Activated CD4-positive, CD25-positive, alpha-beta regulatory T cell treated with anti-CD3 and anti-CD28 coated beads, Interleukin-2, amount 50 U/mL, for 16 hours (primary cell): ENCODE measurements at places on chromosomes 4 and X.

DNA sequence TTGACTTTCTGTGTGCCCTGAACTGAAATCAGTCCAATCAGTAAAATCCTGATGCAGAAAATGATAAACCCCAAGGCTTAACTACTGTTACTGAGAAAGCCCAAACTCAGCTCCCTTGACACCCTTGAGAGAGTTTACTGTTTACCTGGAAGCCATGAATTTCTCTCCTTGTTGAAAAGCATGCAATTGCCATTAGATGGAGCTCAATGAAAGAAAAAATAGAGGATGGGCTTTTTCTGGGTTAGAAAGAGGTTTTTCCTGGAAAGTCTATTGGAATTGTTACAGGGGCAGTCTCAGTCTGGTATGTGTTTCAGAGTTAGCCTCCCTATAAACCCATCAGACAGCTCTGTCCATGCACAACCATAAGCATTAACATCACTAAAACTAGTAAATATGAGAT lies 66.4 kb upstream of the C4orf54 start:
- no peak for DNase-seq

DNA sequence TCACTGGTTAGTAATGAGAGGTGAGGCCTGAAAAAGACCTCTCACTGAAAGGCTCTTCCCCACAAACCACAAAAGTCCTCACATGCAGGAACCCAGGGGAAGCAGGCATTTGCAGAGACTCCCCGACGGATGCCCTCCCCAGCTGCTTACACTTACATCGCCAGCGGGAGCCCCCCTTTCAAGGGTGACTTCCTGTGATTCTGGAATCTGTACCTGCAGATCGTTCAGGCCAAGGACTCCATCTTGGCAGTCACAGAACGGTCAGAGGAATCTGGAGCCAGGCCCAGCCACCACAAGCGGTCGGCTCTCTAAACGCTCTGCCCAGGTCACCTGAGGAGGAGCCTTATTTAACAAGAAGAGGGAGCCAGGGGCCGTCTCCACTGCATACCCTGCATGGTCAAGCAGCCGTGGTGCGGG lies 71.3 kb upstream of the STS start:
- DNase-seq, result no peak

- DNase-seq, result no peak
These were observed 177.4 kb upstream of the LEF1 start for GRCh38 chr4:108345862-108346817.

GRCh38 chr4:16448241-16448840 lies 222.1 kb upstream of the TAPT1 start:
- DNase-seq, result no peak

DNA sequence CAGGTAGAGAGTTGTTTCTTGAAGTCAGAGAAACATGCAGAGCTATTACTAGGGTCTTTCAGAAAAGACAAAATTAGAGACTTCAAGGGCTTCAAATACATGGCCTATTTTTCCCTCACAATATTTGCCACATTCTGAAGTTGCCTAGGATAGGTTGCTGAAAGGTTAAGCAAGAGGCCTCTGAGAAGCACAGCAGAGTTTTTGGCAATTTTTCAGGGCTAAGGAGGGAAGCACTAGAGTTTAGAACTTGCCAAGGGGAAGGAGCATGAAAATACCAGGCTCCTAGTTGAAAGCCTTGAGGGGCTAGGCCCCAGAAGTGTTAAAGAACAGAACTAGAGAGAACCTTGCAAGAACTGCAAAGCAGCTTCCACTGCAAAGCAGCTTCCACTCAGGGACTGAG lies 86.4 kb downstream of the ANAPC10 start:
- DNase-seq, result no peak

GRCh38 chrX:110442635-110443034 lies 84.0 kb downstream of the RTL9 start:
- no peak for DNase-seq

GRCh38 chrX:130162094-130162735 lies 3.4 kb downstream of the AIFM1 start:
- DNase-seq, result no peak

DNA sequence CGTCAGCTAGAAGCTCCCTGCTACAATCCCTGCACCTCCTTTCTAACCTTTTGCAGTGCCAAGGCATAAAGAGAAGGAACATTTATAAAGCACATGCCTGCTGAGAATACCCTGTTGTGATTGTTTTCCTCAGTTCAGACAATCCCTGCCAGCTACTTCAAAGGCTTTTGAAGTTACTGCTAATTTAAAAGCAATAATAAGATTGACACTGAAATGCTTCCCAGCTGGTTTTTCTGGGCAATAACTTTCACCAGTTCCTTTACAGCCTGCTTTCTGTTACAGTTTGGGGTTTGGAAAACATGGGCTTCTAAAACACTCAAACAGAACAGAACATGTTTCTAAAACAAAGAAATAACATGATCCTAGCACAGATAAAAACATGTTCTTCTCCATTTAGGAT lies 232.3 kb upstream of the CPEB2 start:
- DNase-seq, result no peak

- DNase-seq, result no peak
These were observed 29.1 kb upstream of the PGM2 start for GRCh38 chr4:37797374-37797773.

- no peak for DNase-seq
These were observed 17.7 kb downstream of the GUCY2F start for GRCh38 chrX:109464231-109464630.

DNA sequence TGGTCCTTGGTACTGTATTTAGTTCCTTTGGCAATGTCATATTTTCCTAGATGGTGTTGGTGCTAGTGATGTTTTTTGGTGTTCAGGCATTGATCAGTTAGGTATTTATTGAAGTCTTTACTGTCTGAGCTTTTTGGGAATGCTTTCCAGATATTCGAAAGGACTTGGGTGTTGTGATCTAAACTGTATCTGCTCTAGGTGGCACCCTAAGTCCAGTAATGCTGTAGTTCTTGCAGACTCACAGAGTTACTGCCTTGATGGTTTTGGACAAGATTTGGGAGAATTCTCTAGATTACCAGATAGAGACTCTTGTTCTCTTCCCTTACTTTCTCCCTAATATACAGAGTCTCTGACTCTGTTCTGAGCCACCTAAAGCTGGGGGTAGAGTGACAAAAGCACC lies 513.6 kb upstream of the PITX2 start:
- no peak for DNase-seq

DNA sequence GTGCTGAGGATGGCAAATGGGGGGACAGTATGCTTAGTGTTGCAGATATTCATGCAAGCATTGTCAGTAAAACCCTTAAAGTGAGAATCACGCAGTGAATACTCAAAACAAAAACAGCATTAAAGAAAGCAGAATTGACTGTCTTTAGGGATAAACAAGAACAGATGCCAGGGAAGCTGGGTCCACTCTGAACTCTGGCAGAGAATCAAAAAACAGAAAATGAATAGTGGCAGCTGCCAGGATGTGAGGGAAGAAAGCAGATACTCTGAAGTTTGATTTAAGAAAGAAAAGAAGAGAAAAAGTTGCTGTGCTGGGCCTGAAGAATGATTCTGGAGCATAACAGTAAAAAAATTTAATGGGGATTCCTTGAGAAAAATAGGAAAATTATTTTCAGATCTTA lies 131.5 kb downstream of the GABRA2 start:
- no peak for DNase-seq

DNA sequence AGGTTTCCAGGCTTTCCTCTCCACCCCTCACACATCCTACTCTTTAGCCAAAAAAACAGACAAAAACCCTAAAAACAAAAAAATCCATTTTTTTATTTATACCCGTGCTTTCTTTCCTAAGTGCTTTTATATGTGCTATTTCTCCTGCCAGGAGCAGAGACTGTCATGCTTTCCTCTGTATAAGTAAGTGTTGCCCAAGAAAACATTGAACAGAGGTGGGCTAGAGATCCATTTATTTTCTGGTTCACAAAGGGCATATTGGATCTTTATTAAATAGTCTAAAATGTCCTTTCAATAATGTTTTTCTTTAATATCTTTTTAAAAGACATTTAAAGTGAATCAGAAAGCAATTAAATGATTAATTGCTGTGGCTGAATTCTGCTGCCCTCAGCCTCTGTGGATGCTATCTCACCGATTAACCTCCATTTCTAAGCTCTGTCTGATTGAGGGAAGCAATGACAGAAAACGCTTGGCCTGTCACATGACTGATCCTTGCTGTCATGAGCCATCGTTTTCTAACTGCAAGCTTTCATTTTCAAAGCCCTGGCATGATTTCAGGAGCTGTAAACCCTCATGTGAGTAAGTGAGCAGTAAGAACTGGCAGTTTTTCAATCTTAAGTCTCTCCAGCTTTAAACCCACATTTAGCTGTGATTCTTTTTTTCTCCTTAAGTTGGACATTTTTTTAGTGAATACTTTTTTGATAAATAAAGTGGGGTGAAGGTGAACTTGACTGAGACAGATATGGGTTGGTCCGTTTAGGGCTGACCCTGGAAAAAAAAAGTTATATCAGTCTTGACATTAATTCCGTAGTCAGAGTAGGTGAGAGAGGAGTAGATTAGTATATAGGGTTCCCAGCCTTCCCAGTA lies 180.7 kb upstream of the PGRMC2 start:
- no peak for DNase-seq

- no peak for DNase-seq
These were observed 102.0 kb downstream of the RTL5 start for GRCh38 chrX:72029483-72030411.

DNA sequence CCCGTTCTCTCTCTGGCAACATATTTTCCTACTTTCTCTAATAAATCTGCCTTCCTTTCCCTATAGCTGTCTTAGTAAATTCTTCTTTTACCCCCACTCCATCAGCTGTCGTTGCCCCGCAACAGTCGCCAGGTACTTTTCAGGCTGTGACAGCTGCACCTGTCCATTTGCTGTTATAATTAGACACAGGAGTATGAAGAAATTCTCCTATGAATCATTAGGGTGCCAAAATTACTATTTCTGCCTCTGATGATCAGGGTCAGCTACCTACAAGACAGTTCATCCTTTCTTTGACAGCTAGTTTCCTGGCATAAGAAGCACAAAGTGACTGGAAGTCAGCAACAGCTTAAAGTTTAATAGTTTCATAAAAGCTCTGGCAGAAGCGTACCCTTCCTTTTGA lies 19.5 kb upstream of the GALNTL6 start:
- DNase-seq, result no peak

GRCh38 chr4:126591583-126591982 lies 1041.2 kb upstream of the INTU start:
- DNase-seq, result no peak

DNA sequence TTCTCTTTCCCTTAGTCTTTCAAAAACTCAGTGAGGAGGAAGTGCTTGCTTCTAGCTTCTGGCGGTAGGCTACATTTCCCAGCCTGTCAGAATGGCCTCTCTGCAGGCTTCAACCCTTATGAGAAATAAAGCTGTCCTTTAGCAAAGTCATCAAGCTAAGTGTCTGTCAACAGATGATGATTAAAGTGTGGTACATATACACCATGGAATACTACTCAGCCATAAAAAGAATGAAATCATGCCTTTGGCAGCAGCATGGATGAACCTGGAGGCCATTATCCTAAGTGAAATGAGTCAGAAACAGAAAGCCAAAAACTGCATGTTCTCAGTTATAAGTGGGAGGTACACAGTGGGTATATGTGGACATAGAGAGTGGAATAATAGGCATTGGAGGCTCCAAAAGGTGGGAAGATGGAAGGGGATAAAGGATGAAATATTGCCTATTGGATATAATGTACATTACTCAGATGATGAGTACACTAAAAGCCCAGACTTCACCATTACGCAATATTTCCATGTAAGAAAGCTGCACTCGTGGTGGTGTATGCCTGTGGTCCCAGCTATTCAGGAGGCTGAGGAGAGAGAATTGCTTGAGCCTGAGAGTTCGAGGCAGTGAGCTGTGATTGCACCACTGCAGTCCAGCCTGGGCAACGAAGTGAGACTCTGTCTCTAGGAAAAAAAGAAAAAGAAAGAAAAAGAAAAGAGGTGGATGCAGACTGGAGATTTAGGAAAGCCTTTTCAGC lies 7.9 kb downstream of the TRIM2 start:
- DNase-seq, result no peak

DNA sequence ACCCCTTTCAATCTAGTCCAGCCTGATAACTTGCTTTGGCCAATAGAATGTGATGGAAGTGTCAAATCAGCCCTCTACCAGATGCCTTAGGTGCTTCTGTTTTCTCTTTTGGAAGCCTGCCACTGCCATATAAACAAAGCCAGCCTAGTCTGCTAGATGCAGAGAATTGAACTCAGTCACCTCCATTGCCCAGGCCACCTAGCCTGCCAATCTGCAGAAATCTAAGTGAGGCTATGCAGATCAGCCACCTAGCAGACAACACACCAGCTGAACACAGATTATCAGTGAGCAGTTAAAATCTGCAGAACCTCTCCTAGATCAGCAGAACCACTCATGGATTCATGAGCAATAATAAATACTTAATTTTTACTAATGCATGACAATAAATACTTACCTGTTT lies 1108.2 kb downstream of the PCDH18 start:
- DNase-seq, result no peak

DNA sequence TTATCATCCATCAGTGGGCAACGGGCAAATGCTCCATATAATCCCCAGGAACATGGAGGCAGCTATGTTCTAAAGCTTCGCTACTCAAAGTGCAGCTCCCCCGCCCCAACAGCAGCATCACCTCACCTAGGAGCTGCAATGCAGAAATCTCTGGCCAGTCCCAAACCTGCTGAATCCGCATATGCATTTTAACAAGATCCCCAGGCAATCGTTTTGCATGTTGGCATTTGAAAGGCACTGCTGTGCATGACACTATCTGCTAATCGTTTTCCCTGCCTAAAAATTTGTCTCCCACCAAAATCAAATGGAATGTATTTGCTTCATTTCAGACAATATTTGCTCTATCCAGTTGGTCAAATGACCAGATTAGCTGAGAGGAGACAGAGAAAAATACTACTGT lies 15.2 kb downstream of the ADGRG2 start:
- no peak for DNase-seq

GRCh38 chr4:16764622-16765021 lies 133.8 kb downstream of the LDB2 start:
- DNase-seq, result no peak

GRCh38 chr4:42673082-42673425 lies 16.1 kb upstream of the ATP8A1 start:
- DNase-seq, result no peak

DNA sequence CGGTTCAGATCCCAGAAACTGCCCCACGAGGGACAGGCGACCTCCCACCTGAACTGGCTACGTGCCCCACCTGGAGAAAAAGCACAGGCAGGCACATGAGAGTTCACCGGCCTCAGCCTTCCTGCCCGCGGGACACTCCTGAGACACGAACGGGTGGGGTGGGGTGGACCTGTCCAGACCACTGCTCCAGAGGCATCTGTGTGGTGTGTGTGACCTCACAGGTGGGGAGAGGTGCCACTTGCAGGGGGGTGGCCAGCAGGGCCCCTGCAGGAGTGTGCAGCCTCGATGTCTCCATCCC lies 18.5 kb downstream of the NELFA start:
- DNase-seq, result no peak

DNA sequence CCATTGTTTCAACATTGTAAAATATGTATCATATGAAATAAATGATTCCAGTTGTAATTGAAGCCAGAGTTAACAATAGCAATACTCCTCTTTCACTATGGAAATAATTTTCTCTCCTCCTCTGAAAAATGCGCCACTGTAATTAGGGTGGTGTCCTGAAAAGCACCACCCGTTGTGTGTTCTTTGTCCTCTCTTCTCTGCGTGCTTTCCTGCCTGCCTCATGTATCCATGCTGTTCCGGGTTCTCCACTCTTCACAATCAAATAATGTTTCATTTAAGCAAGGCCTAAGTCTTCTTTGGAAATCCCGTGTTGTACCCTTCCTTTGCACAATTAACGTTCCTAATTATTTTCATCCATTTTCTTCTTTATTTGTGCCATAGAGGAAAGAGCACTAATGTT lies 293.3 kb downstream of the ADGRL3 start:
- DNase-seq, result no peak

GRCh38 chr4:123206016-123206415 lies 190.6 kb upstream of the SPRY1 start:
- DNase-seq, result no peak

- no peak for DNase-seq
These were observed 109.6 kb downstream of the PCDH18 start for GRCh38 chr4:137422666-137423065.
